T47D (cell line): ENCODE measurements at places on chromosomes 5 and 9.
A peak's percentile ranks its signal among the peaks of the same experiment; 100 is the strongest.

DNA sequence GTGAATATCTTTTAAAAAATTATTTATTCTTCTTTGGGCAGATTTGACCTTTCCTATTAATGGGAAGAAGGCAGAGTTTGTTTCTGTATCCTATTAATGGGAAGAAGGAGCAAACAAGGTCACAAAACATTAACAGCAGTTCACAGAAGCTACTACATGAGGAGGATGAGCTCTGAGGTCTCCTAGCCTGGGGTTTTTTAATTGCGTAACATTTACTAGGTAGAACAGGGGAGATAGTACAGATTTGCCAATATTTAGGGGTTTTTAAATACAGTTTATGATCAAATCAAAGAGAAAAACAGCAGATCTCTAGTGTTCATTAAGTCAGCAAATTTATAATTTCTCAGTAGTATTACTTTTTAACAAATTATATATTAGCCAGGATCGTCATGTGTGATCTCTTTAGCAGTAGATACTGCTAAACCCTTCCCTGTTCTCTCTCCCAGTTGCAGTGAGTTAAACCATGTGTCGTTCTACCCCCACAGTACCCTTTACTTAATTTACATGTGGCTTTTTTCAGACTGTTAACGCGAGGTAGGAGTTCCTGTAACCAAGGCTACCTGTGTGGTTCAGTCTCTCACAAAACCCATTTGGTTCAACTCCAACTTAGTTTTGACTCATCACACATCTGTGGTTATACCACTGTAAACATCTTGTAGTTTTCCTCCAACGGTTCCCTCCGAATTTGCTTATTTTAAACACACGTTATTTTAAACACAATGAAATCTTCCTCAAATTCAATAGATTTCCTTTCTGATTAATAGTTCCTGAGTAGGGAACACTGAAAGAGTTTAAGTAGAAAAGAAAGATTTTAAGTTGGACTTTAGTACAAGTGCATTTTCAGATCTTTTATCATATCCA, 13.3 kb downstream of the SLC25A46 start:
- no peak for DNase-seq

DNA sequence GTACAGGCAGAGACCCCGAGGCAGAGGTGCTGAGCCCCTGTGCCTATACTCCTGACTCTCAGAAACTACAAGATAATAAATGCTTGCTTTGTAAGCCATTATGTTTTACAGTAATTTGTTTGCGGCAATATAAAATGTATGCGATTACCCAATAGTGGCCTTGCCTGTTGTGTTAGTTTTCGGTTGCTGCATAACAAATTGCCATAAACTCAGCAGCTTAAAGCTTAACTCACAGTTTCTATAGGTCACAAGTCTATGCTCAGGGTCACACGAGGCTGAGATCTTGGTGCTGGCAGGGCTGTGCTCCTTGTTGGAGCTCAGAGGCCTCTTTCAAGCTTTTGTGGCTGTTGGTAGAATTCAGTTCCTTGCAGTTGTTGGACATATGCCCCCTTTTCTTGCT, 114.8 kb downstream of the COL23A1 start:
- no peak for DNase-seq

DNA sequence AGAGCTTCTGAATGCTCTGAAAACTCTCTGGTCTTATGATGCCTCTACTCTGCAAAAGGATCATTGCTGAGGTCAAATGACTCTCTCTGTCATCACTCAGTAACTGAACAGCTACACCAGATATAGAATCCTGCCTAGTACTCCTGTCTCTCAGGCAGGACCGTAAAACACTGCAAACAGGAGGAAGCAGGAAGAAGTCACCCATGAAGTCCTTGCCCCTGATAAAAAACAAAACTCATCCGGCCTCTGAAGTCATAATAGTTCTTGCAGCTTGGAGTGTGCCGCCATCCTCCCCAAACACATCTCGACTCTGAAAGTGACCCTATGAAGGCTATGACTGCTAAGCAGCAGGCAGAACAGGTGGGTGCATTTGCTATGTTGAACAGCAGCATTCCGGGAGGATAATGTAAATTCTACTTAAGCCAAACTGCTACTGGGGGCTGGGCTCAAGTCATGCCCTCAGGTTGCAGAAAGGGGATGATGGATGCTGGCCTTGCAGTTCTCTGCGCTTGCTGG, 81.9 kb upstream of the FAM169A start:
- DNase-seq: no peak

- DNase-seq: no peak
Observed at GRCh38 chr9:116724123-116724522, 37.0 kb downstream of the TRIM32 start.

DNA sequence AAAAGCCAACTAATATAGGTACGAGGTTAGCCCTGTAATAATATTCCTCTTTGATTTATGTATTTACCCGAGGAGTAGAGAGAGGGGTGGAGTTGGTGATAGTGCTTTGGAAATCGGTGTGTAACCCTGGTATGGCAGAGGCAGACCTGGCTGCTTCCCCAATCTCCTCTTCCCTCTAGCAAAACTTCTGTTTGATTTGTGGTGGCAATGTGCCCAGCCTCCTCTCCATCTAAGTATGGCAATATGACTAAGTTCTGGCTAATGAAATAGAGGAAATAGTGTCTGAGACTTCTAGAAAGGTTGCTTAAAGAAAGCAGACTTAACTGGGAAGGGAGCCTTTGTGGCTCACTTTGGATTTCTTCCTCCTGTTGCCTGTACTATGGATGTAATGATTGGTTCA, 491.1 kb downstream of the ENC1 start:
- peak; percentile 9 for DNase-seq

- no peak for DNase-seq
Observed at GRCh38 chr9:31023847-31024246, 1360.6 kb upstream of the ACO1 start.

- no peak for DNase-seq
Observed at GRCh38 chr5:177107159-177107558, 20.4 kb downstream of the FGFR4 start.

GRCh38 chr5:10867389-10868303, 106.6 kb upstream of the DAP start:
- DNase-seq: no peak

DNA sequence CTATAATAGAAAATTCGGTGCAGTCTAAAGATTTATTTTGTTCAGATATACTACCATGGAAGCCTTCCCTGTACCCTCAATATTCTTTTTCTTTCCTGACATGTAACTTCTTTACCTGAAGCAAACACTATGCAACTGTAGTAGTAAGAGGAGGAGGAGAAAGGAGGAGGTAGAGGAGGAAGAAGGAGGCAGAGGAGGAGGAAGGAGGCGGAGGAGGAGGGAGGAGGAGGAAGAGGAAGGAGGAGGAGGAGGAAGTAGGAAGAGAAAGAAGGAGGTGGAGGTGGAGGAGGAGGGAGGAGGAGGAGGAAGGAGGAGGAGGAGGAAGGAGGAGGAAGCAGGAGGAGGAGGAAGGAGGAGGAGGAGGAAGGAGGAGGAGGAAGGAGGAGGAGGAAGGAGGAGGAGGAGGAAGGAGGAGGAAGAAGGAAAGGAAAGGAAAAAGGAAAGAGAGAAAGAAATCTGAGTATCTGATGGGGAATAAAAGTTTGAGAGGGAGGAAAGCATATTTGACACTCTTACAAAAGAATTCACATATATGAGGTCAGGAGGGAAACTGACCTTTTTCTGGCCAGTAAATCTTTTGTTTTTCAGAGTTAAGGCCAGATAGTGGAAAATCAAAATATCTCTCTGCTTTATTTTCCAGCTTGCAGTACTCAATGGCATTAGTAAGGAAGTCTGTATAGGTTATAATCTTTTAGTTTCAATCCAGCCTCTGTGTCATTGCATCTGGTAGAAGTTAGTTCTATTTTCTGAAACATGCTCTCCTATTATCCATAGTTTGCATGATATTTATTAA, 114.5 kb upstream of the LPAR1 start:
- DNase-seq: peak; percentile 33

GRCh38 chr9:2013743-2014475, 1.2 kb upstream of the SMARCA2 start:
- DNase-seq: no peak

DNA sequence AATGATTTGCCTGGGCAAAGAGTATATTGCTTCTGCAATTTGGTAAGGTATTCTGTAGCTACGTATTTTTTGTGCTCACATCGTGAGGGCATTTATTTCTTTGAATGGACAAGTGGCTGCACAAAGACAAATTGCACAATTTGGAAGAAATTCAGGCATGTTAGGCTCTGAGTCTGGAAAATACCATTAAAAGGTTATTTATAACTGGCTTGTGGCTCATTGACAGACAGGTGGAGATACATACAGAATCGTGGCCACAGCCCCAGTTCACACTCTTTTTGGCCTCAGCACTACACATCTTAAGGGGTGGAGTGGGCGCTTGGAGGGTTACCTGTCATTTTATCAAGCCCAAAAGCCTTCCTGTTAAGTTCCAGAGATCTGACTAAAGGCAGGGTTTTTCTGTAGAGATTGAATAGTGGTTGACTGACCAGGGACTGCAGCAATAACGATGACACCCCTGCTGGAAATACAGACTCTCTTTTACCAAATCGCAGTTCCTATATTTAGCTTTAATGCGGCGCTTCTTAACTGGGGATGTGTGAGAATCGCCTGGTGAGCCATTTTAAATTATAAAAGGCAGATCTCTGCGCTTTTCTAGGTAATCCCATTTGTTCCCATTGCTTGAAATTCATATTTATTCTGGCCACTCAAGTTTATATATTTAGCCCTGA, 14.7 kb downstream of the MAN2A1 start:
- DNase-seq: no peak

GRCh38 chr9:89951675-89952074, 346.9 kb downstream of the GADD45G start:
- no peak for DNase-seq

GRCh38 chr5:155665361-155665760, 651.8 kb downstream of the KIF4B start:
- DNase-seq: no peak

DNA sequence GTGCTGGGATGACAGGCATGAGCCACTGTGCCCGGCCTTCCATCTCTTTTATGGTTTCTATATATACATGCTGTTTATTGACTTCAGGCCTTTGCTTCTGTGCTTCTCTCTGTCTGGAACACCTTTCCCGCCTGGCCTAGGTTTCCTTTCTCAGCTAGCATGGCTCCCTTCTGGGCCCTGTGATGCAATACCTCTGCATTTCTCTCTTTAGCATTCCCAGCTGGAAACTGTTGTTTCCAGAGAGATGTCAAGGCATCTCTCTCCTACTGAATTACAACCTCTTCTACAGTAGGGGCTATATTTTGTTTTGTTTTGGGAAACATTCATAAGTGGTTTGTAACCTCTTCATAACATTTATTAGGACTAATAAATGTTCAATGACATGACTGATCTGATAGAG, 57.1 kb downstream of the RPS23 start:
- no peak for DNase-seq

GRCh38 chr9:33453999-33454660, 6.7 kb upstream of the AQP3 start:
- no peak for DNase-seq

GRCh38 chr5:135106610-135107471, 72.8 kb upstream of the PITX1 start:
- DNase-seq: no peak

DNA sequence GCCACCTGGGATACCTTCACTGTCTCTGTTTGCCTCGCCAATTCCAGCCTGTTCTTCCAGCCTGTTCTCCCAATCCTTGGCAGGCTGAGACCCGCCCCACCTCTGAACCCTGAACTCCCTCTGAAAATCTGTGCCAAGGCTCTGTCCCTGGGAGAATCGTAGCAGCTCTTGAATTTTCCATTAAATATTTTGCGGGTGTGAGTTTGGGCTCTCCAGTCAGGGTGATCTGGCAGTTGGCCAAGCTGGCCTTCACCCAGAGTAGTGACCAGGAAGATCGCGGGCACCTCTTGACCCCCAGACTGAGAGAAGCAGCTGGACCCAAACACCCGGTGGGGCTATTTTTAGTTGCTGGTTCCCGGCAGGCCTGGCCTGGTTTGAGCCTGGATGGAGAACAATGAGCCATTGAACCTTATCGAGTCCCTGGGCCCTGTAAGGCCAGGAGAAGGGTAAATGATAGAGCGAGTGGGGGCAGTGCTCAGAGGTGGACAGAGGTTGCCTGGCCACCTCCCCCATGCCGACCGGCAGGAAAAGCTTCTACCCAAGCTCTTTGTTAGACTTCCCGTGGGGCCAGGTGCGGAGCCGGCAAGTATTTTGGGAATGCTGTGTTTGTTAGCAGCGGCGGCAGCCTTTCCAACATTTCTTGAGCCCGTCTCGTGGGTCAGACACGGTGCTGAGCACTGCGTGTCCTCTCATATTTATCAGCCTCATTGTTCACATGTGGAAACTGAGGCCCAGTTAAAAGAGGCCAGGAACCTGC, 146.2 kb downstream of the RGS3 start:
- no peak for DNase-seq

GRCh38 chr5:53779541-53779981, 219.1 kb downstream of the NDUFS4 start:
- DNase-seq: no peak

DNA sequence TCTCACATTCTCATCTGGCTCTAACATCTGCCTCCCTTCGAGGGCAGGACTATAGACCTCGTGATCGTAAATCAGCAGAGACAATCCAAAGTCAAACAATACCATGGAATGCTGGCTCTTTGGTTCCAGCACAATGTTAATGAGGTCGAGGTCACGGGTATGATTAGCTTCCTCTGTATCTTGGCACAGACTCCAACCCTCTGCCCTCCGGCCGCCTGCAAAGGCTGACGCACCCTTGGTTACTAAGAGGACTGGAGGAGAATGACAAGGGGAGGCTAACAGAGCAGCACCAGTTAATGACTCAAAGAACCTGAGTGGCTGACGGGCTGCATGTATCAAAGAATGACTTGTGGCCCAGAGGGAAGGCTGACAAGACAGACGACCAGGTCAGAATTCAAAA, 10.1 kb downstream of the LHFPL2 start:
- no peak for DNase-seq

DNA sequence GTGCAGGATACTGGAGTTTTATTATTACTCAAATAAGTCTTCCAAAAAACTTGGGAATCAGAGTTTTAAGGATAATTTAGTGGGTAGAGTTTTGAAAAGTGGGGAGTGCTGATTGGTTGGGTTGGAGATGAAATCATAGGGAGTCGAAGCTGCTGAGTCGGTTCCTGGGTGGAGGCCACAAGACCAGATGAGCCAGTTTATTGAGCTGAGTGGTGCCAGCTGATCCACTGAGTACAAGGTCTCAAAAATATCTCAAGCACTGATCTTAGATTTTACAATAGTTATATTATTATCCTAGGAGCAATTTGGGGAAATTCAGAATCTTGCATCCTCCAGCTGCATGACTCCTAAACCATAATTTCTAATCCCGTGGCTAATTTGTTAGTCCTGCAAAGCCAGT, 804.9 kb upstream of the SEMA6A start:
- DNase-seq: no peak

DNA sequence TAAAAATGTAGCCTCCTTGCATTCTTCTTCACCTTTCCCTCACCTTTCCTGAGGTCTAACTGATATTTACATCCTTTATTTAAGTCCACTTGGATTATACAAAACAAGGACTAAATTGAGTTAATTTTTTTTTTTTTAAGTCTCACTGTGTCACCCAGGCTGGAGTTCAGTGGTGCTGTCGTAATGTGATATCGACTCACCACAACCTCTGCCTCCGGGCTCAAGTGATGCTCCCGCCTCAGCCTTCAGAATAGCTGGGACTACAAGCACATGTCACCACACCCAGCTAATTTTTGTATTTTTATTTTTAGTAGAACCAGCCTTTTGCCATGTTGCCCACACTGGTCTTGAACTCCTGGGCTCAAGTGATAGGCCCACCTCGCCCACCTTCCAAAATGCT, 195.3 kb downstream of the BNC2 start:
- no peak for DNase-seq

GRCh38 chr5:95241-95980, 3.4 kb downstream of the PLEKHG4B start:
- no peak for DNase-seq
